NCI-H524 (cell line): ENCODE measurements at places on chromosomes 13 and 19.

- no peak for DNase-seq
These were observed 878 bp upstream of the ADAMTSL5 start for GRCh38 chr19:1513499-1514294.

- DNase-seq: no peak
These were observed 883.4 kb upstream of the SPRY2 start for GRCh38 chr13:81224209-81224833.

DNA sequence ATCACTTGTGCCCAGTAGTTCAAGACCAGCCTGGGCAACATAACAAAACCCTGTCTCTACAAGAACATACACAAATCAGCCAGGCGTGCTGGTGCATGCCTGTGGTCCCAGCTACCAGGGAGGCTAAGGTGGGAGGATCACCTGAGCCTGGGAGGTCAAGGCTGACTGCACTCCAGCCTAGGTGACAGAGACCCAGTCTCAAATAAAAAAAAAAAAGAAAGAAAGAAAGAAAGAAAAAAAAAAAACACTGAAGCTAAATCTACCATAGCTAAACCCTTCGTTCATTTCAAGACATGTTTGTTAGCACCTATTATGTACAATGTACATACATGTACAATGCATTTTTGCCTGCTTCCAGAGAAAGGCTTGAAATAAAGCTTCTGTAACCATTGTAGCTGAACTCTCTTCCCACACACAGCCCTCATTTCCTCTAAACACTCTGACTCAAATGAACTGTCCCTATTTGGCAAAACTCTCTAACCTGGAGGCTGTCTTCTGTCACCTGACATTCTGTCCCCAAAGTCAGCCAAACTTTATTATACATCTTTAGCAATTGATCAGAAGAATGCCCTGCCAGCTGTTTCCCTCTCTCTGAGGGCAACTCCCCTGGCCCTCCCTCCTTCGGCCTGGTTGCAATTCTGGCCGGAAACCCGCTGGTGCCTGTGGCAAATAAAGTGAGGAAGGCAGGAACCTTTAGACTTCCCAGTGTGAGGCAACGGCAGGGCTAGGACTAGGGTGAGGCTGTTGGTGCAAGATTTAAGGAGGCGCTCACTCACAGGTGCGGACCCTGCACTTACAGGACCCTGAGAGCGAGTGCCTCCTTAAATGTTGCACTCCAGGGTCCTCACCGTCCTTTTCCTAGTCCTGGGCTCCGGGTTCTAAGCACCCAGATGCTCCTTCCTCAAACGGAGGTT is 1.8 kb downstream of the ETHE1 start:
- no peak for DNase-seq

GRCh38 chr19:51509823-51510660 is 8.4 kb upstream of the SIGLEC12 start:
- no peak for DNase-seq

DNA sequence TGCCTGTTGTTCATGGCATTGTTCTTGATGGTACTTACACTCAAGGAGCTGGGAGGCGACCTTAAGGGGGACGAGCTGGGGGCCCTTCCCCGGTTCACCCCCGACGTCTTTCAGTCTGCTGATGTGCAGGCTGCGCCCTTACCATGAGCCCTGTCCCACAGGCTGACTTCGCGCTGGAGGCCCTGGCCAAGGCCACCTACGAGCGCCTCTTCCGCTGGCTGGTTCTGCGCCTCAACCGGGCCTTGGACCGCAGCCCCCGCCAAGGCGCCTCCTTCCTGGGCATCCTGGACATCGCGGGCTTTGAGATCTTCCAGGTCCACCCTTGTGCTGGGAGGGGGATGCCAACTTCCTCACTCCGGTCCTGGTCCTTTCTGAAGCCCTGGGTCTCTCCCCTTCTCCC is 45.4 kb downstream of the MYH14 start:
- no peak for DNase-seq

DNA sequence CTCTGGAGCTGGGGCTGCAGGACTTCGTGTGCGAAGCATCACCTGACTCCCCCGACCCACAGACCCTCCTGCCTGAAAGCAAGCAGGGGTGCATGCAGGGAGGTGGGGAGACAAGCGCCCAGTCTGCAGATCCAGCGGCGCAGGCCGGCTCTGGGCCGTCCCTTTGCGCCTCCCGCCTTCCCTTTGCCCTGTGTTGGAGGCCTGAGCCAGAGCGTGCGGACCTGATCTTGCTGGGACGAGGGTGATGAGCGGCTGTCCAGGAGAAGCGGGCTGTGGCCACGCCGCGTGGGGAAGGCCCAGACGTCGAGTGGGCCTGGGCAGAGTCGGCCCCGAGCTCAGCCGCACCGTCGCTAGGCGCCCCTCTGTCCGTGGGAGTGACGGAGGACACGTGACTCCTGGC is 5.3 kb upstream of the GRTP1 start:
- no peak for DNase-seq

DNA sequence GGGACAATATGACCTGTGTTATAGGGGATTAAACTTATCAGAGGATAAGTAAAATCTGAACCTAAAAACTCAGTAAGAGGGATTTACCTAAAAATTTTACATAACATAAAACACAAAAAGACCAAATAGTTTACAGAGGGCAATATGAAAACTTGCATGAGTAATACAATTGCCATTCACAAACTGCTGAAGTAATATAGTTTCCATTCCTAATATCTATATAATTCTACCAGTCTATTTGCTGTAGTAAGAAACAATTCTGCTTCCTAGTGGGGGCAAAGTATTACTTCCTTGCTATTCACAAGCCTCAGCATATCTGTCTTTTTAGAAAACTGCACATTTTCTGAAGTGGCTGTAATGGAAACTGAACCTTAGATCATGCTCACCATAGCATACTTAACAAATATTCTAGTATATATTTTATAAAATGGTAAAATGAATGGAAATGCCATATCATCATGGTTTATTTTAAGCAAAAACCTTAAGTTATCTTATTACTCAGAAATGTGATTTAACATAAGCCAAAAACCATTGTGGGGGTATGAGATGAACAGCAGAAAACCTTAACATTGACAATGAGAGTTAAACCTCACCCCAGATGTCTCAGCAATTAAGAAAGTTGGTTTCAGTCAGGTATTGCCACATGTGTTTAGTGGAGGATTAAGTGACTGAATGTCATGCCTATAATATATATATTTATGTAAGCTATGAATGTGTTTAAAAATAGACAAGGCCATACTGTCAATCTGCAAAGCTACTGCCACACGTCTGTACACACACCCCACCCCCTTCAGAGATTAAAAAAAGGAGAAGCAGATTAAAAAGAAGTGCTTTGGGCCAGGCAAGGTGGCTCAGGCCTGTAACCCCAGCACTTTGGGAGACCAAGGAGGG is 136.8 kb downstream of the MIPEP start:
- peak; percentile 84 for DNase-seq

GRCh38 chr19:17402982-17403855 is 2.2 kb downstream of the BST2 start:
- DNase-seq: peak; percentile 35

DNA sequence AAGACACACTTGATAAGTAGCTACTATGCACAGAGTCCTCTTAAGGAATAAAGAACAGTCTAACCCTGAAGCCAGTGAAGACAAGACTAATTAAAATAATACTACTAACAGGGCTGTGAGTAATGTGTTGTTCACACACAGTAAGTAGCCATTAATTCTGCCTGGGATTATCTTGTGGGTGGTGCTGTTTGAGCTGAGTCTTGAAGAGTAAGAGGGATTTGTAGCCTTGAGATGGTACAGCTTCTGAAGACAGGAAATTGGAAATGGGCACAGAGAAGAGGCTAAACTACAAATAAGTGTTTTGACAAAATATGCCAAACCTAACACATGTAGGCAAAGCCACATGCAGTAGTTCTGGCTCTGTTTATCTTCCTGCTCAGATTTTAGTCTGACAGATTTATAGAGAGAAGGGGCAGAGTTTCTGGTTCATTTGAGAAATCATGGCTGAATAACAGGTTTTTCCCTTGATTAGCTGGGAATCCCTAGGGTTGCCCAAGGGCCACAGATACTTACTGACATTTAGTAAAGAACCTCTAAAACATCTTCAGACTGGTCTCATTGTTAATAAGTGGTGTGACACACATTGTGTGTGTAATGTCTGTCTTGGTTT is 38.0 kb downstream of the ITGBL1 start:
- DNase-seq: no peak

- no peak for DNase-seq
These were observed 86.2 kb downstream of the ANKRD10 start for GRCh38 chr13:110828705-110829104.

GRCh38 chr19:989381-990081 is 5.4 kb downstream of the WDR18 start:
- no peak for DNase-seq

- no peak for DNase-seq
These were observed 17.6 kb upstream of the VSTM2B start for GRCh38 chr19:29508181-29508580.

- DNase-seq: no peak
These were observed 8.3 kb downstream of the C19orf53 start for GRCh38 chr19:13782537-13782936.

GRCh38 chr13:60756306-60756705 is 359.3 kb downstream of the TDRD3 start:
- peak; percentile 4 for DNase-seq

GRCh38 chr19:36210497-36210896 is 4.0 kb downstream of the ZNF565 start:
- DNase-seq: no peak

GRCh38 chr13:65594298-65594781 is 1635.8 kb downstream of the PCDH9 start:
- DNase-seq: no peak

DNA sequence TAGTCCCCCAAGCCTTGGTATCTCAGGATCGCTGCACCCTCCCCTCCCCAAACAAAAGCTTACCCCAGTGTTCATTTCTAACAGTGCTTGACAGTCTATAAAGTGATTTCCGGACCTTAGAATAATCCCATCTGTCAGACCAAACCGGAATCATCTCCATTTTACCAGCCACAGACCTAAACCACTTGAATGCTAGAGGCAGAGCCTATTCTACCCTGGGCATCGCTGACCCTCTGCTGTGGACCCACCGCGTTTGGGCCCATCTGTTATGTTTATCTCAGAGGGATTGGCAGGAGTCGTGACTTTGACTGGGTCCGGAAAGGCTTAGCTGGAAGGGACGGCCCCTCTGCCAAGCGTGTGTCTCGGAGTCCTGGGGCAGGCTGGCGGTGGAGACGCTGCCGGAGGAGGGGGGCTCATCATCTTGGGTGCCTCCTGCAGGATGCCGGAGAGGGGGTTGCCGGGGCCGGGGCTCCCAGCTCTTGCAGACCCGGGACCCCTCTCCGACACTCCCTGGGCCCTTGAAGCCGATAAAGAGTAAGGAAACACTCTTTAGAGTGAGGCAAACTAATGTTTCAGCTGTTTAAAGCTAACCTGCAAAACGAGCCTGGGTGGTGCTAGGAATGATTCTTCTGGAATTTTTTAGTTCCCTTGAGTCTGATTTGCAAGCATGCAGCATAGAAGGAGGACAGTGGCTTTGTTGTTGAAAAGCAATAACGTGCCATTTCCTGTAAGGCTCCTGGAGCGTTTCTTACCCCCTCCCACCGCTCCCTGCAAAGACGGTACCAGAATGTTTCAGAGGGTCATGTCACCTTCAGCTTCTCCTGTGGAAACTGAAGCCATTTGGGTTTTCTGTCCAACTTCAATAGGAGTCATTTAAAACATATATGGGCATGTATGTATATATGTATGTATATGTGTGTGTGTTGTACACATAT is 1.3 kb downstream of the SLC25A42 start:
- DNase-seq: peak; percentile 88

- no peak for DNase-seq
These were observed 7.1 kb downstream of the PNMA8B start for GRCh38 chr19:46488551-46488950.

- DNase-seq: no peak
These were observed 4.6 kb downstream of the ANKLE1 start for GRCh38 chr19:17286263-17286662.

- no peak for DNase-seq
These were observed 4.5 kb upstream of the ARHGAP45 start for GRCh38 chr19:1062387-1063029.

GRCh38 chr19:7636317-7636690 is 606 bp upstream of the STXBP2 start:
- DNase-seq: no peak

GRCh38 chr13:49927755-49928154 is 8.4 kb downstream of the SPRYD7 start:
- DNase-seq: no peak

- peak; percentile 96 for DNase-seq
These were observed 204.0 kb upstream of the GPR12 start for GRCh38 chr13:26964278-26965250.

DNA sequence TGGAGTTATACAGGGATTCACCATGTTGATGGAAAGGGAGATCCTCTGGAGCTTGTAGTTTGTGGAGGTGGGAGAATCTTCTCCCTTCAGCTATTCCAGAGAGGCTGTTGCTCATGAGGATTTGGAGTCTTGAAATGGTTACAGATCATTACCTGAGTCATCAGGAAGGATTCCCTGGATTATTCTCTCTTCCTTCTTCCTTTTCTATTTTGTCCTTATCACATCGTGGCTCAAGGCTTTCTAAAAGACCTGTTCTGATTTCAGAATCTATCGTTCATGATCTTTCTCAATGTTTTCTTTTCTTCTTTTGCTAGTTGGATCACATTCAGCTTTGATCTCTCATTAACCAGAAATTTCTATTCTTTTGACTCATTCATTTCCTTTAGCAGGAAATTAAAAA is 196.0 kb downstream of the KLF5 start:
- DNase-seq: no peak

DNA sequence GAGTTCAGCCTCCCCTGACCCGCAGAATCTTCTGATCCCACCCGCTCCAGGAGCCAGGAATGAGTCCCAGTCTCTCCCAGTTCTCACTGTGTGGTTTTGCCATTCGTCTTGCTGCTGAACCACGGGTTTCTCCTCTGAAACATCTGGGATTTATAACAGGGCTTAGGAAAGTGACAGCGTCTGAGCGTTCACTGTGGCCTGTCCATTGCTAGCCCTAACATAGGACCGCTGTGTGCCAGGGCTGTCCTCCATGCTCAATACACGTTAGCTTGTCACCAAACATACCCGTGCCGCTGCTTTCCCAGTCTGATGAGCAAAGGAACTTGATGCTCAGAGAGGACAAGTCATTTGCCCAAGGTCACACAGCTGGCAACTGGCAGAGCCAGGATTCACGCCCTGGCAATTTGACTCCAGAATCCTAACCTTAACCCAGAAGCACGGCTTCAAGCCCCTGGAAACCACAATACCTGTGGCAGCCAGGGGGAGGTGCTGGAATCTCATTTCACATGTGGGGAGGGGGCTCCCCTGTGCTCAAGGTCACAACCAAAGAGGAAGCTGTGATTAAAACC is 1.1 kb upstream of the APOE start:
- peak; percentile 11 for DNase-seq

GRCh38 chr19:30214651-30215051 is 157.5 kb upstream of the ZNF536 start:
- no peak for DNase-seq

- no peak for DNase-seq
These were observed 108.6 kb downstream of the ELF1 start for GRCh38 chr13:40910324-40911050.
